ENCODE measurements at places on chromosomes 12 and 14. TPM values are rescaled to one million over a fixed set of nuclear protein-coding genes. Genes with fewer than 3 reads are reported as not detected.

VRK1 gene
- total RNA-seq: 38.4 TPM

TXNDC16 gene
- total RNA-seq: 2.0 TPM

ENDOU gene
- total RNA-seq: 0.29 TPM

GABARAPL1 gene
- 51.6 TPM for total RNA-seq

ADAM21 gene
- total RNA-seq: 1.5 TPM

SERPINA12 gene
- not detected for total RNA-seq

KCNA1 gene
- total RNA-seq: under 0.01 TPM

NXPH4 gene
- 3.2 TPM for total RNA-seq

RNASE3 gene
- not detected for total RNA-seq

DEGS2 gene
- under 0.01 TPM for total RNA-seq

GAS2L3 gene
- total RNA-seq: 44.1 TPM

SLC10A1 gene
- not detected for total RNA-seq

BLTP3B gene
- 45.5 TPM for total RNA-seq

BRAP gene
- total RNA-seq: 19.5 TPM

KLRC1 gene
- 0.15 TPM for total RNA-seq

POTEM gene
- not detected for total RNA-seq

GLIPR1L2 gene
- total RNA-seq: 1.3 TPM

FGF6 gene
- total RNA-seq: not detected

FBXO33 gene
- 22.1 TPM for total RNA-seq

TAS2R14 gene
- 4.1 TPM for total RNA-seq

MMAB gene
- total RNA-seq: 26.5 TPM

COX8C gene
- not detected for total RNA-seq
